DMS79 (cell line): ENCODE measurements at places on chromosomes 3 and 15.

- DNase-seq, result no peak
These were observed 314.9 kb upstream of the TMCO5A start for GRCh38 chr15:37619358-37620042.

- DNase-seq, result no peak
These were observed 275.5 kb downstream of the MECOM start for GRCh38 chr3:169387751-169388696.

GRCh38 chr3:144119633-144120032 lies 148.0 kb downstream of the DIPK2A start:
- DNase-seq, result no peak

DNA sequence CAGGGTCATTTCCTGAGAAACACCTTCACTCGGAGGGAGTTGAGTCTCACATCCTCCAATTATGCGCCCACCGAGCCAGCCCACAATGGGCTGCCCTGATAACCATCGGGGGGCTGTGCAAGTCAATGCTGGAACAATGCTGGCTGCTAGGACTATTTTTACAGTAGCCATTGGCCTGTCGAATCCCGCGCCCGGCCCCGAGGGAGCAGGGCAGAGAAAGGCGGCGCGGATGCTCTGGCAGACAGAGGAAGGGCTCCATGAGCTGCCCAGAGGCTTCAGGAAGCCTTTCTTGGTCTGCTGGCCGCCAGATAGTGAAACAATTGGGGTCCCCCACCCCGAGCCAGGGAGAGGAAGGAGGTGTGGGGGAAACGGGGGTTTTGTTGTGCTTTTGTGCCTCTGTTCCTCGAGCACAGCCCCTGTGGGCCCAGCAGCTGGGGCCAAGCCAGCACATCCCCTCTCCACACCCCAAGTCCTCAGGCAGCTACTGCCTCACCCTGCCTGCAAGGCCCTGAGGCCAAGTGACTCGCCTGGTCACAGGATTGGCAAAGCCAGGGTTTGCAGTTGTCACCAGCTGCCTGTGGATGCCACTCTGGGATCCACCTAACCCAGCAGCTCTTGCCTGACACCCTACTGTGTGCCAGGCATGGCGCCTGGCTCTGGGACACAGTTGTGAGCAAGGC lies 39.0 kb downstream of the SLC6A6 start:
- DNase-seq, result no peak

DNA sequence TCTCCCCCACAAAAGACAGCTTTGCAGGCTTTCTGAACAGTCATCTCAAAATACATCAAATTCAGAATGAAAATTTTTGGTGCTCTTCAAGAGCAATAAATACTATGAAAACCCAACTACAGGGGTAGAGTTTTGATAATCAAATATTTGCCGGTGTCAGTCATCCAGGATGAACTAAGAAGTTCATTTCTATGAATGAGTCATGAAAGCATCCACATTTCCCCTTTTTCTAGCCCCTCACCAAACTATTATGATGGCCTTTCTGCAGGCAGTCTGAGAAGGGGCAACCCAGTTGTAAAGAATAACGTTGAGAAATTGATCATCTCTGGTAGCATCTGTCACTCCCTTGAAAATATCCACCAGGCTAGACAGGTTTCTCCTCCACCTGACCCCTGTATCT lies 3.1 kb upstream of the LPCAT4 start:
- no peak for DNase-seq

DNA sequence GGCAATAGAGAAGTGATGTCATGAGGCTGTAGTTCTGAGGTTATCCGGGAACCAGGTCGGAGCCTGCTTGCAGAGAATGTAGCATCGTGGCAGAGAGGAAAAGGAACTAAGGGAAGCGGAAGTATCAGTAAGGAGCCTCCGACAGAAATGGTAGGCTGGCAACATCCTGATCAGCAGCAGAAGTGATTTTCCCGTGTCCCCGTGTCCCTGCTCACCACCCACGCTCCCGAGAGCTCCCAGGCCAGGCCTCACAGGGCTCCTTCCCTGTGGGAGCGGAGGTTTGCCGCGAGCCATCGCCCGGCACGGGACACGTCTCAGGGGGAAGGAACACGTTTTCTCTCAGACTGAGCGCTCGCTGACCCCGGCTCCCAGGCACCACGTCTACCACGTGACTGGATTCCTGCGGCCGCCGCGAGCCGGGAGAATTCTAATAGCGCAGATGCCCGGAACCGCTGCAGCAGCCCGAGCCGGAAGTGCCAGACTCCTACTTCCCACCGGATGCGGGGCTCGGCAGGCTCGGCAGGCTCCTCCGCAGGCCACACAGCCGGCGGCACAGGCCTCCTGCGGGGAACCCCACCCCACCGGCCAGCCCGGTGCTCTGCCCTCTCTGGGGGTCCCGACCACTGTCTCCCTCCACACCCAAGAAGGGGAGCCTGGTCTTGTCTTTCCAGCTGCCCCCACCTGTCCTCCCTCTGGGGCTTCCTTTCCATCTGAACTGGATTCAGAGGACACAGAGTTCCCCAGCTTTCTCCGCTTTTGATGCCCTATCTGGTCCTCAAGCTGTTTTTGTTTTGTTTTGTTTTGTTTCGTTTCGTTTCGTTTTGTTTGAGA lies 99.3 kb downstream of the BDH1 start:
- no peak for DNase-seq

DNA sequence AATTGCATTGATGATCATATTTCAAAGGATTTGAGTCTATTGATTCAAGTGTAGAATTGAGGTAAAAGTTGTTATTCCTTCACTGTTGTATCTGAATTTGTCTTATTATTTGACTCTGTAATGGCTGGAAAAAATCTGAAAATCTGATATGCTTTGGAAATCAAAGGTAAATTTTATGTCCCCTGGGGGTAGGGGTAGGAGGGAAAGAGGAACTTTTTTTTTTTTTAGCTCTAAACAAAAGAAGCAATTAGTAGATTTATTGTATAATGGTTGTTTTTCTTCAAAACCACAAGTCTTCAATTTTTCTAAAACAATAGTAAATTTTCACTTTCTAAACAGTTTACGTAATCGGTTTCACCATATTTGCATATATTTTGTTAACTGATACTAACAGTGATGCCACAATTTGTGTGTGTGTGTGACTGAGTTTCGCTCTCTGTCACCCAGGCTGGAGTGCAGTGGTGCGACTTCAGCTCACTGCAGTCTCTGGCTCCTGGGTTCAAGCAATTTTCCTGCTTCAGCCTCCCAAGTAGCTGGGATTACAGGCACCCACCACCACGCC lies 91.7 kb upstream of the GOLGA6L4 start:
- no peak for DNase-seq

- DNase-seq, result no peak
These were observed 13.9 kb downstream of the PCYT1A start for GRCh38 chr3:196273655-196274054.

DNA sequence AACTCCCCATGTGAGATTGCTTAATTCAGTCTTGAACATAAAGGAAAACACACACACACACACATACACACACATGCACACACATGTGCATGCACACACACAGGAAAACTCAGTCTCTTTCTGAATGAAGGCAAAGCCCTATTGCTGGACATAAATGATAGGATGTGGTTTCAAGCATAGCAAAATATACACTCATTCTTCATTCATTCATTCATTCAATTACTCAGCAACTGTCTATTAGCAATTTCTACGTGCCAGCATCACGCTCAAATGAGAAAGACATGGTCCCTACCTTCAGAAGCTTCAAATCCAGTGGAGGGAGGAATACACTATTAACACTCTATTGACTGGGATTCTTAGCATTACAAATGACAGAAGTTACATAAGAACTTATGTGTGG lies 41.8 kb upstream of the UBE2E2 start:
- no peak for DNase-seq
